Stimulated activated CD4-positive, alpha-beta T cell treated with anti-CD3 and anti-CD28 coated beads, Interleukin-1b, Interleukin-23, amount 100 ng/mL, for 1 hour (primary cell): ENCODE measurements at places on chromosomes 1 and 21.
A peak's percentile ranks its signal among the peaks of the same experiment; 100 is the strongest.

GRCh38 chr1:47532921-47533792, 95.3 kb downstream of the FOXD2 start:
- DNase-seq = no peak

- DNase-seq = no peak
Observed at GRCh38 chr1:12460121-12460520, 157.9 kb downstream of the DHRS3 start.

GRCh38 chr1:223683586-223684487, 18.3 kb upstream of the CAPN8 start:
- peak; percentile 19 for DNase-seq

GRCh38 chr21:27062443-27062842, 95.6 kb upstream of the ADAMTS5 start:
- DNase-seq = no peak

DNA sequence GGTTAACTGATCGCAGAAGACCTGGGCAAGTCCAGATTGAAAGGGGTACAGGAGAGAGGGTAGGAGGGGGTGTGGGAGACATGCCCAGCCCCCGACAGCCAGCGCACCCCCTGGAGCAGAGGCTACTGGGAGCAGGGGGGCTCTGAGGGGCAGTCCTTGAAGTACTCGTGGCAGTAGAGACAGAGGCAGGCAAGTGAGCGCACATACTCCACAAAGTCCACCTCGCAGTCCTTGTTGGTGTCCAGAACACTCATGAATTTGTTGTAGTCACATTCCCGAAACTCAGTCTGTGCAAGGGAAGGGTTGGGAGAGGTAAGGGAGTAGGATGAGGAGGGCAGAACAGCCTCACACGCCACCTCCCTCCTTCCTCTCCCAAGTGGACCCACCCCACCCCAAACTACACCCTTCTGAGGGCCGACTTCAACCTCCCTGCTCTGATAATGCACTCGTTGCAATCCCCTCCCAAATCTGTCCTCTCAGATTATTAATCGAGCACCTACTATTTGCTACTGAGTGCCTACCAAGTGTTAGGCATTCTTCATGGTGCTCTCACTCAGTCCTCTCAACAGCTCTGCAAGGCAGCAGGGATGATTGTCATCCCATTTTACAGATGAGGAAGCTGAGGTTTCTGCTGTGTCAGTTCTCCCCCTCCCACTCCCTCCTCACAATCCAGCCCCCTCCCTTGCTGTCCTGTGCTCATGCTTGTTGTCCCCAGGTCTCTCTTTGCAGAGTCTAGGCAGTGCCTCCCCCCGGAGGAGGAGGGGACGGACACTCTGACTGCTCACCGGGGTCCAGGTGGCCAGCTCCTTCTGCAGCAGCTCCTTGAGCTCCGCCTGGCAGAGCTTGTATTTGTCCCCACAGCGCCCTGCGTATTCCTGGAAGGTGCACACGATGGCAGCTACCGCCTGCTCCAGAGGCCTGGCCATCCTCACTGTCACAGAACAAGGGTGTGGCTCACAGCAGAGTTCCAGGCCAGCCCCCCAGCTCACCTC, 1.2 kb downstream of the S100A3 start:
- no peak for DNase-seq

GRCh38 chr1:62335656-62336055, 16.4 kb upstream of the KANK4 start:
- DNase-seq = no peak

DNA sequence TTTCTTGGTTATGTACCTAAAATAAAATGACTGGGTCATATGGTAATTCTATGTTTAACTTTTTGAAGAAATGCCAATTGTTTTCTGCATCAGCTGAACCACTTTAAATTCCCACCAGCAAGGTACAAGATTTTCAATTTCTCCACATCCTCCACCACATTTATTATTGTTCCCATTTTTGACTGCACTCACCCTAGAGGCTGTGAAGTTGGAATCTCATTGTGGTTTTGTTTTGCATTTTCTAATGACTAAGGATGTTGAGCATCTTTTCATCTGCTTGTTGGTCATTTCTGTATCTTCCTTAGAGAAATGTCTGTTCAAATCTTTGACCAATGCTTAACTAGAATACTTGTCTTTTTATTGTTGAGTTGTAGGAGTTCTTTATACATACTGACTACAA, 72.5 kb downstream of the ASTN1 start:
- DNase-seq = no peak

DNA sequence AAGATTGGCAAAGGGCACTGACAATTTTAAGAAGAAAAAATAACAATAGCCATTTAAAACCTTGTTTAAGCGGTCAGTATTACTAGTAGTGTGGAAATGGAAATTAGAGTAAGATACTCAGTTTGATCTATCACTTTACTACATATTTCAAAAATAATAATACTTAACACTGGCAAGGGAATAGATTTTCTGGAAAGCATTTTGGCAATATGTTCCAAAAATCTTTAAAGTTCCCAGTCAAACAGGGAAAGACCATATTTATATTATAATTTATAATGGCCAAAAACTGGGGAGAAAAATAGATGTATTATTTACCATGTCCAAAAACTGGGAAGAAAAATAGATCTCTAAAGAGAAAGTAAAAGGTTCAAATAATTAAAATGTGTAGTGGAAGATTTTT, 28.6 kb upstream of the C1orf21 start:
- DNase-seq = no peak

GRCh38 chr1:87958716-87959115, 630.0 kb downstream of the LMO4 start:
- DNase-seq = no peak

DNA sequence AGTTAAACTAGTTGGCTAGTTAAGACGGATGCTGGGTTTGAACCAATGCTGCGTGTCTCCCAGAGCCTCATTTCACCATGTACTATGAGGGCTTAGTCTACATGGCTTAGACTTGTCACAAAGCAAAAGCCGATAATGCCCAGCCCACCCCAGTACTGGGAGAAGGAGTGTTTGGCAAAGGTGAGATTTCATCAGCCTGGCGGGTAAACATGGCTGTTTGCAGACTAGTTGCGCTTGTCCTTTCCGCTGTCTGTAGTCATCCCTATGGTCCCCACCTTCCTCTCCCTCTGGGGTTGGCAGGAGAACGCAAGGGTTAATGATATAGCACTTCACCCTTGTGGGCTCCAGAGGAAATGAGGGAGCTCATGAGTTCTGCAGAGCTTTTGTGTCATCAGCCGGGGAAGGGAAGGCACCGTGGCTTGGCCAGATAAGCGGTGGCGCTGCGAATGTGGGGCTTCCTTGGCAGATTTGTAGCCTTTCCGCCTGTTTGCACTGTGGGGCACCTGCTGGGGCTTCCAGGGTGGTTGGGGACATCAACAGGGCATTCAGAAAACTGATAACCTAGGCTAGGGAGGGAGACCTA, 29.2 kb downstream of the SOX13 start:
- no peak for DNase-seq

DNA sequence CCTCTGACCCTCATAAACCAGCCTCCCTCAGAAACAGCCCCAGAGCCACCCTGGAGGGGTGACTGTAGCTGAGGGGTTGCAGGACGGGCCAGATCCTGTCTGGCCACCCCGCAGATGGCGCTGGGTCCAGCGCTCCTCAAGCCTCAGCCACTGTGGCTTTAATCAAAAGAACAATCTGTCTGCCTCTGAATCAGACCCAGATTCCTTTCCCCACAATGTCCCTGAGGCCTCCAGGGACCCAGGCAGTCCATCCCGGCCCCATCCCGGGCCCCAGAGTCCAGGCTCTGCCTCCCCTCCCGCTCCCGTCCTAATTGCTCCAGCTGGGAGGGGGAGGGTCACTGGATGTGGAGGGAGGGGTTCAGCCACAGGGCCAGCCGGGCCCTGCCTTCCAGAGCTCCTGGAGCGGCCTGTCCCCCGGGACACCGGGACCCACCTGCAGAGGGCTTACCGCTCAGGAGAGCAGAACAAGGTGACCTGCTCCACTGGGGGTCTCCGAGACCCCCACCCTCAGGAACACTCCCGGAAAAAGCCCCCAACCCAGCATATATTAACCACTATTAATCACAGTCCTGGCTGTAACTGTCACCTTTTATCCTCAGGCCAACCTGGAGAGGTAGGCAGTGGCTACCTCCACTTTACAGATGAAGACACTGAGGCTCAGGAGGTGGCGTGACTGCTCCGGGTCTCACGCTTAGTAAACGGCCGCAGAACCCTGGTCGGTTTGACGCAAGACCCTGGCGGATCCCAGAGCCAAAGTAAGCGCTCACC, 836 bp upstream of the FBLIM1 start:
- DNase-seq = no peak

GRCh38 chr1:96989302-96989701, 267.7 kb downstream of the PTBP2 start:
- DNase-seq = no peak

DNA sequence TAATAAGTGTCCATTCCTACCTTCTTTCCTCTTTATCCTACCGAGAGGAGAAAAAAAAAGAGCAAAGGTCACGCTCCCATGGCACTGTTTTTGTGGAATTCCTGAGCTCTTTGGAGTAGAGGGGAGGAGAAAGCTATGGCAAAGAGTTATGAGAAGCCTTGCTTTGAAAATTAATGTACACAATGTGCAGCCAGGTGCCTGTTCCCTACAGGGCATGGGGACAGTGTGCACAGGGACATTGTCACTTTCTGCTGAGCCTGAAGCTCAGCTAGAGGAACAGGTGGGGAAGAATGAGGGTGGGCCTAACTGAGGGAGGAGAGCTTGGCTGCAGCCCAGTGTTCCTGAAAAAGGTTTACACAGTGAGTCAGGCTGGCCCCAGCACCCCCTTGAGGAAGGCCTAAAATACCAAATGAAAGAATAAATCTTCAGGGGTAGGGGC, 66.1 kb downstream of the PLXNA2 start:
- DNase-seq = no peak

- no peak for DNase-seq
Observed at GRCh38 chr1:115543247-115543646, 98.5 kb upstream of the VANGL1 start.

GRCh38 chr1:54710434-54710833, 5.2 kb upstream of the TTC4 start:
- DNase-seq = no peak

DNA sequence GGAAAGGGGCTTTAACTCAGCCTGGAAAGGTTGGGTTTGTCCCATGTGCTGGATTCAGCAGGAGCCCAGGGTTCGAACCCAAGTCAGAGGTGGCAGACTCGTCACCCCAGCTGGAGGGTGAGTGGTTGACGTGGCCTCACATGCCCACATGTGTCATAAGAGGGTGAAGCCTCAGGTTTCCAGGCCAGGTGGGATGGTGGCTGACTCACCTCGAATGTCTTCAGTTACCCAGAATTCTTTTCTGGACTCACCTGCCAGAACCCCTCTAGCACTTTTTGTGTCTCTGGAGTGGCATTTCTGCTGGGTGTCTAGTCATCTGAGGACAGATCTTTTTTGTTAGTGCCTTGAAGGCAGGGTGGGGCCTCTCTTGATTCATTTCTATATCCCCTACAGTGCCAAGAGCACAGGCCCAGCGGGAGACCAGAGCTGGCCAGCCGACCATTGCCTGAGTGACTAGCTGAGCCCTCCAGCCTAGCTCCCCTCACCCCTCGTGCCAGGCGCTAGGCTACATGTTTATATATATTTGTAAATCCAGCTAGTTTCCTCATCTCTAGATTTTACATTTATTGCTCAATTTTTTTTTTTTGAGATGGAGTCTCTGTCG, 28.1 kb downstream of the IL6R start:
- DNase-seq = no peak

GRCh38 chr21:31205412-31205811, 138.6 kb downstream of the TIAM1 start:
- DNase-seq = no peak

DNA sequence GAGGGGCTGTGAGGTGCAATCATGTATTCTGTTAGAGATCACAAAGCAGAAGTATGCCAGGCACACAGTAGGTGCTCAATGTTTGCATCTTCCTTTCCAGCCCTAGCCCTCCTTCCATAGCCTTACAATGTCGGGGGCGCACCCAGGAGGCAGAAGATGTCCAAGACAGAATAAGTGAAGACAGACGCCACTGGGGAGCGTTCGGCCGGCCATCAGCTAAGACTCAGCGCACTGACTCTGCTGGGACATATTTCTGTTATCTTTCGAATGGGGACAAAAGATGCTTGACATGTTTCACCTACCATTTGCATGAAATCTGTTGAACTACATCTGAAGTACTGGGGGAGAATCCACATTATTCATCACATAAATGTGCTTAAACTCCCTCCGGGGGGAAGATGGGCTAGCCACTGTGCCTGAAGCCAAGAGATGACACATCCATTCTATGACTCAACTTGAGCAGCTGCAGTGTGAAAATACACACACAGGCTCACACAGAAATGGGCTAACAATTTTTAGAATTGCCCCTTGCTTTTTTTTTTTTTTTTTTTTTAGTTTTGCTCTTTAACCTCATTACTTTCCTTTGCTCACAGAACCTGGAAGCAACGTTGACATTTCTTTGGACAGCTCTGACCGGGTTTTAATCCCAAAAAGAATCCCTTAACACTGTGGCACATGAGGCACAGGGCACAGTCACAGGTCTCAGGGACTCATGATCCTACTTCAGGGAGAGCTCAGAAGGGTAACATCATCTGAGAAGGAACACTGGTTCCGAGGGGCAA, 7.9 kb downstream of the TIAM1 start:
- no peak for DNase-seq

DNA sequence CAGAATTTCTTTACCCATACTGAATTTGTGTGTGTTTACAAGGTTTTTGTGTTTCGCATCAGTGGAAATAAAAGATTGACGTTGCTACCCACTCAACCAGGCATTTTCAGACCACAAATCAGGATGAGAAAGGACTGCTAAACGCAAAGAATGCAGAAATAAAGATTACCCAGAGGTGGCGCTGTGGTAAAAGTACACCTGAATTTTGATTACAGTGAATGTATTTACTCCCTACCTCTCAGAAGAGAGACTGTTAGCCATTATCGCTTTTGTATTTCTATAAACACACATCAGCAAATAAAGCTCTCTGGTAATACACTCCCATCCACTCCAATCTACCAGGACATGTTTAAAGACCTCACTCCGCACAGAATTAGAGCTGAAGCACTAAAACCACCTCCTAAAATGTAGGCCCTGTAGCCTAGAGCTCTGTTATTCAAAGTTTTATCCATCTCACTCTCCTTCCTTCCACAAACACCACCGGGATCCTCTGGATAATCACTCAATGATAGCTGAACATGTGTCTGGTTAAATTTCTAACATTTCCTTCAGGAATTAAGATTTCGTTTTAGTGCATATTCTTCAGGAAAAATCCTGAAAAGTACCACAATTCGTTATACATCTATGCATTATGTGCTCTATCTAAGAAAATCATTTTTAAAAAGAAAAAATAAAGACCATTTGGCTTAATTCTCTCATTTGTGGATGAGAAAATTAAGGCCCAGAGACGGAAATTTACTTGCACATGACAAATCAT, 2.5 kb upstream of the LMO4 start:
- no peak for DNase-seq

DNA sequence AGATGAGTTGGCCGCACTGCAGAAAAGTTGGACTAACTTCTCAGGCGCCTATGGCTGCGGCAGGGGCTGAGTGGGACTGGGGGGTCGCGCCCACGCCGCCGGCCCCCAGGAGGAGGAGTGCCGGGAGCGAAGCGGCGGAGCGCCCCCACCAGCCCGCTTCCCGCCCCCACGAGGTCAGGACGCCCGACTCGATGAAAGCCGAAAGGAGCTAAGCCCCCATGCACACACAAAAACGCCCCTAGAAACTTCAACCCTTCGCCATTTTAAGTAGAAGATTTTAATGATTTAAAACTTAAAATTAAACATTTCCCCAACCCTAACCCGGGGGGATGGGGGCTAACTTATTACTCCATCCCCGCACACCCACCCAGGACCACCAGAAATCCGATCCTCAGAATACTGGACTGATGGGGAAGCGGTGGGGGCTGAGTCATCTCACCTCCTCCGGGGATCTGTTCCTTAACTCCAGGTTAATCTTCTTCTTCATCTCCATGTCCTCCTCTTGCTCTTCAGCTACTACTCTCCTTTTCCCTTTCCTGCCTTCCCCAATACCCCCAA, 539 bp downstream of the ANP32E start:
- DNase-seq = no peak
